ENCODE measurements at places on chromosomes 2 and 18.

GRCh38 chr2:109290887-109291643 lies 162.1 kb downstream of the SH3RF3 start:
- DNase-seq = peak; percentile 86

DNA sequence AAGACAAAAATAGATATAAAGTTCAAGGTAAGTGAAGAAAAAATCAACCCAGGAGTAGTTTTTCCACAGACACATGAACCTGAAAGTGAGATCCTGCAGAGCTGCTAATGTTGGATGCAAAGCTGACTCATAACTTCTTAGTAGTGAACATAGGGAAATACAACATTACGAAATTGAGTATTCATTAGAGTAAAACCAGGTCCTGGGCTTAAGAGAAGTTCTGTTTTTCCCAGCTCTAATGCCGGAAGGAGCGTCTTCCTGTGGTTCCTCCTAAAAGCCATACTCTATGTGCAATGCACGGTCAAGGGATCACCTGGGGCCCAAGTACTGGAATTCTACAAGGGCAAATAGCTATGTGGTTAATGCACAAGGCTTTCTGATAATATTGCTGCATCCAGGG lies 141.7 kb downstream of the RBMS1 start:
- no peak for DNase-seq

DNA sequence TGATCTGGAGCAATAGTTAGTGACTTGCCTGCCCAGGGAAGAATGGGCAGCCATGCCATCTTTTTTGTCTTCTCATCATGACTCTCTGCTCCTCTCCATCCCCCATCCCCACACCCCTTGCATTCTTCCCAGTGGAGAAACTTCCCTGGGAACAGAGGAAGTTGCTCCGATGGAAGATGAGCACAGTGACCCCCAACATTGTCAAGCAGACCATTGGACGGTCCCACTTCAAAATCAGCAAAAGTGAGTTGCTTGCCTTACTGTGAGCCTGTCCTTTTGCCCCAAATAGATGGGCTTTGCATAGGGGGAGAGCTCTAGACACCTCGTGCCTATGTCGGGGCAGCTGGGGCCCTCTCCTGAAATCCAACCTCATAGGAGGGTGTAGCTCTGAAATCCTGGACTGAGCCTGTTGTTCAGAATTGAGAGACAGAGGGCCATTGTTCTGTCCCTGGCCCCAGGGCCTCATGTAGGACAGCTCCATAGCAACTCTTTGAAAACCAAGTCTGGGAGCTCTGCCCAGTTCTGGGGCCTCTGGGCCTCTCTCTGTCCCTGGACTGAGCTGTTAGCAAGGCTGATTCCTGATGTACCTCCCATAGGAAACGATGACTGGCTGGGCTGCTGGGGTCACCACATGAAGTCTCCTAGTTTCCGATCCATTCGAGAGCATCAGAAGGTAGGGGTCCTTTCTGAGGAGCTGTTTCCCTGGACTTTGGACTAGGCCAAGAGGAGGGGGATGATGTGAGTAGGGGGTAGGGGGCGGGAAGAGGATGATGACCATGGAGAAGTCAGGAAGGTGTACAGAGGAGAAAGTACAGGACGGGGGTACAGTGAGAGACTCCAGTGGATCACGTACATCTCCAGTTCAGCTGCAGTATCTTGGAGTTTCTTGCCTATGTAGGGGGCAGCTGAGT lies 35.2 kb downstream of the TTLL4 start:
- DNase-seq = peak; percentile 89

DNA sequence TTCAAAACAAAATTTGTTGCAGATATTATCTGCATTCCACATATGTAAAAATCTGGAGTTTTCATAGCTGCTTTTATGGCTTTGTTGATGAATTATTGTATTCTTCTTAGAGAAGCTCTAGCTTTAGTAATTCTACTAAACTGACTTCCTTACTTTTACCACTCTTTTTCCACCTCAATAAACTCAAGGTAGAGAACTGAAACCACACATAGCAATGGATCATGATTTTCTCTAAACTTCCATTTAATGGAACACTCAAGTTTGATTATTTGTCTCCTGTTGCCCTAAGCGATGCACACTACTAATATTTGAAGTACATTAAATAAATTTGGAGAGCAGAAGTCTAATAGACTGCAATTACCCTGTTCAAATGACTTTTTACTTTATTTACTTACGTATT lies 192.0 kb downstream of the NBAS start:
- no peak for DNase-seq

DNA sequence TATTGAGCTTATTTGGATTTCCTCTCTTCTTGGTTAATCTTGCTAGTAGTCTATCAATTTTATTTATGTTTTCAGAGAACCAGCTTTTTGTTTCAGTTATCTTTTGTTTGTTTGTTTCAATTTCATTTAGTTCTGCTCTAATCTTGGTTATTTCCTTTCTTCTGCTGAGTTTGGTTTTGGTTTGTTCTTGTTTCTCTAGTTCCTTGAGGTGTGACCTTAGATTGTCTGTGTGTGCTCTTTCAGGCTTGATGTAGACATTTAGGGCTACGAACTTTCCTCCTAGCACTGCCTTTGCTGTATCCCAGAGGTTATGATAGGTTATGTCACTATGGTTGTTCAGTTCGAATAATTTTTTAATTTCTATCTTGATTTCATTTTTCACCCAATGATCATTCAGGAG lies 141.6 kb downstream of the ZNF236 start:
- no peak for DNase-seq

- DNase-seq = peak; percentile 80
These were observed 1.4 kb downstream of the RAB11FIP5 start for GRCh38 chr2:73111073-73112025.

DNA sequence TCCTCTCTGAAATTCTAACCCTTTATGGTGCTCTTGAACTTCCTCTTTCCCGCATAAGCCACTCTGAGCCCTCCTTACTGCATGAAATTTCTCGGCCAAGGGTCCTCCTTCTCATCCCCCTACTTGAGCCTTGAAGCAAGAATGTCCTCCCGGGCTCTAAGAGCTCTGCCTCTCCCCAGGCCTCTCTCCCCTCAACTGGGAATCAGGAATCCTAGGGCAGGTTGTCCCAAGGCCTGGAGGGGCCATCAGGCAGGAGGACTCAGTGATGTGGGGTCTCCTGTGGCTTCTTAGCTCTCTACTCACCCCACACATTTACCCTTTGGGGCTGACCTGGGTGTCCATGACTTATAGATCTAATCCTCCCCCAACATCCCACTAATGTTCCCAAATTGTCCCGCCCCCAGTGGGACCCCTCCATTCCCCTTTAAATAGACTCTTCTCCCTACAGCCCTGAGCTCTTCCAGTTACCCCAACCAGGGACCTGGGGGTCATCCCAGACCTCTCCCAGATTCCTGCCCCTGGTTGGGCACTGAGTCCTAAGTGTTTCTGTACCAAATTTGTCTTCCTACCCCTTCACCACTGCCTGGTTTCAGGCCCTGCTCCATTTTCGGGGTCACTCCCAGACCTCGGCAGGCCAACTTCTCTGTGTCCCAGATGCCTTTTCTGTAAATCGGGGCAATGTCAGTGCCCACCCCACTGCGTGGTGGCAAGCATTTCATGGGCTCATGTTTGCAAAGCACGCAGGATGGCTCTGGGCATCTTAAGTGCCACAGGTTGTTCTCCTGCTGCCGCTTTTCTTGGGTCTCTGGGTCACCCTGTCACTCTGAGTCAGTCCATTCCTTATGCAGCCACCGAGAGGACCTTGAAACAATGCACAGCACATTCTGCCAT lies 171.2 kb downstream of the ASB1 start:
- no peak for DNase-seq

DNA sequence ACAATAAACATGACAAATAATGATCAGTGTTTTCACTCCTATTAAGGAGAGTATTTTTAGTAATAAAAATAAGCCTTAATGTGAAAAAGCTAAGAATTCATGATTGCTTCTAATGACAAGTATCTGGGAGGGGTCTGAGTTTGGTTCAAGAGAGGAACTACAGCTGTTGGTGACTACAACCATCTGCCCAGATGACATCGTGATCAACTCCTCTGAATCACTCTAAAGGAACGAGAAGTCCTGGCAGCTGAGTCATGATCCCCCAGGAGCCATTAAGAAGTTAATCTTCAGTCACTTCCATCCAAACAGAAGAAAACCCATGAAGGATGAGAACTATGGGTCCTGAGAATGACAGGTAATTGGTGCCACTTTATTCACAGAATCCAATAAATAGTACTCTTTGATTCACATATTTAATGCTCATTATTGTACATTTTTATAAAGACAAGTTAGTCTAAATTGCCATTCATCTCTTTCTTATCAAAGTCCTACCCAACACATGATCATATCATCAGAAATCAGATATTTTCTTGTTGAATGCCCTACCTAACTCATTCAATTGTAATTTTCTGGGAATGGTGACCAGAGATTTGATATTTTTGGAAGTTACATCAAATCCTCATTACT lies 6.8 kb downstream of the TFPI start:
- DNase-seq = peak; percentile 64

DNA sequence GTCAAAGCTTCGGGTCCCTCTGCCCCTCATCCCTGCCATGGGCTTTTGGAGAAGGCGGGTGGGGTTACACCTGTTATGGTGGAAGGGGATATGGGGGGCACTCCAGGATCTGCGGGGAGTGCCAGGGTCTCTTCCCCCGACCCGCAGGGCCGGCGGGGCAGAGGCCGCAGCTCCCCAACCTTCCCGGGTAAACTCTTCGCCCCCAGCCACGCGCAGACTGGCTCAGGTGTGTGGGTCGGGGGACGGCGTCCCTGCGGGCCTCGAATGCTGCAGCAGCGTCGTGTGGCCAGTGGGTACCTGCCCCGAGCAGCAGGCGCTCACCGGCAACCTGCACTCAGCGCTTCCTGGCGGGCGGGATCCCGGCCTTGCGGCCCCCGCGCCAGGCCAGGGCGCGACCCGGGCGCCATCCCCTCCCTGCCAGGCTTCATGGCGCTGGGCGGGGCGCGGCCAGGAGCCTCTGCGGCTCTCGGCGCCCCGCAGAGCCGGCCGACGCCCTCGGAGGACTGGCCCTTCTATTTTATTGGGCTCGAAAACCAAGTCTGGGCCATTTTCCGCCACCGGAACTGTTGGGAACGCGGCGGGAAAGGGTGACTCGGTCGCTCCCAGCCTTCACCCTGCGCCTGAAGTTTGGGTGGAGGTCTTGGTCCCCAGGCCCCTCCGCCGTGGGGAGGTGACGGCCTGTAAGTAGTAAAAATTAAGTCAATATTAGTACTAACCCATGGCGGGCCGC lies 4.5 kb downstream of the GBX2 start:
- DNase-seq = no peak

DNA sequence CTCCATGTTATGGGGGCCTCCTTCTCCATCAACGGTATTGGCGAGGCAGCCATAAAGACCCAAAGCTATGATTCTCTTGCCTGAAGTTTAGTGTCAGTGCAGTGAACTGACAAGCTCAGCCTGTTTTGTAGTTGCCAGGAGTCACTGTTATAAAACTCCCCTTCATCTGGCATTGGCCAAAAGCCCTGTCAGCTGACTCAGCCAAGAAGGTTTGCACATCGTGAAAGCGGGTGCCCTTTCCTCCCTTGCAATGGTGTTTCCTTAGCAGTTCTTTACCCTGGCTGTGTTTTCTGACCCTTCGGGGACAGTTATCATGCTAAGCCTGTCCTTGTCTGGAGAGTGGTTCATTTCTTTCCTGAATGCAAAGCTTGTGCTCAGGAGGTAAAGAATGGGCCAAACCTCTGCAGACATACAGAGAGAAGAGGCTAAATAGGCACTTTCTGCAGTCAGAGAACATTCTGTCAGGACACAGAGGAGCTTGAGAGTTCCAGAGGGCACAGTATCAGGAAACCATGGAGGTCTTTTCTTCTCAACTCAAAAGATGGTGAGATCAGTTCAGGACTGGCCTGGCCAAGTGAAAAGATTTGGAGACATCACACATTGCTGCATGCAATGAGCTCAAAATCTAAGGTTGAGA lies 414.2 kb downstream of the ZNF521 start:
- DNase-seq = no peak

- no peak for DNase-seq
These were observed 55.6 kb downstream of the NCOA1 start for GRCh38 chr2:24546669-24547068.

DNA sequence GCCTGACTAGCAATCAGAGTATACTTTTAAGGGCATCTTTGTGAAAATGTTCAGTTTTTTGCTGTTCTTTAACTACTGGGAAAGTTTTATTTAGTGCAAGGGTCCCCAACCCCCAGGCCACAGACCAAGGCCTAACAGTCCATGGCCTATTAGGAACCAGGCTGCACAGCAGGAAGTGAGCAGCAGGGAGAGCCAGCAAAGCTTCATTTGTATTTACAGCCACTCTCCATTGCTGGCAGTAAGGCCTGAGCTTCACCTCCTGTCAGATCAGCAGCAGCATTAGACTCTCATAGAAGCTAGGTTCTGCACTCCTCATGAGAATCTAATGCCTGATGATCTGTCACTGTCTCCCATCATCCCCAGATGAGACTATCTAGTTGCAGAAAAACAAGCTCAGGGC lies 17.1 kb upstream of the NR4A2 start:
- no peak for DNase-seq

- no peak for DNase-seq
These were observed 13.9 kb upstream of the KYNU start for GRCh38 chr2:142863485-142863961.

GRCh38 chr18:13915995-13916431 lies 677 bp upstream of the MC2R start:
- peak; percentile 66 for DNase-seq

- DNase-seq = no peak
These were observed 40.1 kb upstream of the SPATS2L start for GRCh38 chr2:200266406-200266805.

GRCh38 chr18:11990539-11990938 lies 9.2 kb downstream of the IMPA2 start:
- no peak for DNase-seq

DNA sequence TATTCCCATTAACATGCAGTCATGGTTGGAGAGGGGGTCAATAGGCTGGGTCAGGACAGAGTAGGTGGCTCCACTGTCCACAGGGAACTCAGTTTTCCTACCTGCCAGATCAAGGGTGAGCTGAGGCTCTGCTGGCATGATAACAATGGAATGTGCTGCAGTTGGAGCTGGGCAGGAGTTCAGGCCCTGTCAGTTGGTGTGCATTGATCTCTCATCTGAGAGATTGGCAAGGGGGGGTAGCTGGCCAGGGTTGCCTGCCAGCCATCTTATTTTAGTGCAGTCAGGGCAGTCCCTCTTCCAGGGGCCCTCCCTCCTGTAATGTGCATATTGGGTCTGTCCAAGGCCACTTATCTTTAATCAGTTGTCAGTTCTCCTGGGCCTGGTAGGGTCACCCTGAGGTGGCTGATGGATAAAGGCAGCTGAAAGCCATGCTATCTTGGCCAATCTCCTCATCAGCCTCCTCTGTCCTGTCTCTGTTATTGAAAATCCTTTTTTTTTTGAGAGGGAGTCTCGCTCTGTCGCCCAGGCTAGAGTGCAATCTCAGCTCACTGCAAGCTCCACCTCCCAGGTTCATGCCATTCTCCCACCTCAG lies 38.1 kb upstream of the CCBE1 start:
- peak; percentile 69 for DNase-seq

DNA sequence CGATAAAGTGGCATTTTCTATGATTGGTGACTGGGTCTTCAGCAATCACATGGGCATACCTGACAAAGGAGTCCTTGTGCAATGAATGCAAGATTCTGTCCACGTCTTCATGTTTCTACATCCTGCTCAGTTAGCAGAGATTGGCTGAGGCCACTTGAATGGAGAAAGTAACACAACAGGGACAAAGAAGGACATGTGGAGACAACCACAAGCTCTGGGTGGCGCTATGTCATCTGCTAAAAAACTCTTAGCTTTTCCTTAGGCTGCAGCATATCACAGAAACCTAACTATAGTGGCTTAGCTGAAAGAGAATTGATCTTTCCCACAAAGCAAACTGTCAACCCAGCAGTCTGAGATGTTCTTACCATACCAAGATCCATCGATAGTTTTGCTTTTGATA lies 1109.7 kb downstream of the SOCS6 start:
- no peak for DNase-seq

Measured in right cardiac atrium (tissue), 5 donors.